Stimulated activated CD8-positive, alpha-beta memory T cell treated with anti-CD3 and anti-CD28 coated beads, Interleukin-15, amount 100 ng/mL, for 24 hours (primary cell): ENCODE measurements at places on chromosomes 7 and 10.

- no peak for DNase-seq
Measured at GRCh38 chr10:7035126-7035761, 375.6 kb downstream of the SFMBT2 start.

DNA sequence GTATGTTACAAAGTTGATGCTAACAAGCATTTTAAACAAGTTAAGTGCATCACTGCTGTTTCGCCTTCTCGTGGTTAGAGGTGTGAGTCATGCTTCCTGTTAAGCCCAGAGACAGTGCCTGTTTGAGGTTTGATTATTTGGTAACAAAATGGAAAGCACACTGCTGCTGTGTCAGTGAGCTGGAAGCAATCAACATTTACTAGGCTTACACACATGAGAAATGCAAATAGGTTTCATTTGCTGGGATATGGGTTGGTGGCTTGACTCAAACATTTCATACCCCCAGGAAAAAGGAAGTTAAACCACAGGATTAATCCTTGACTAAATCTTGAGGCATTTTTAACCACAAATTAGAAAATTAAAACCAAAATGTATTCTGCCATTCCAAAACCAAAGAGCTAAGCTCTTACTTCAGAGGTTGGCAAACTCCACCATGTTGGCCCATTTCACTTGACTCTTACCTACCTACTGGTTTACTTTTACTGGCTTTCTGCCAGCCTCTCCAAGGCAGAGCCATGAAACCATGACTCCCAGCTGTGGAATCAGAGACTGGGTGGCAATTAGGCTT lies 139.2 kb downstream of the ETV1 start:
- DNase-seq = peak; percentile 10

- no peak for DNase-seq
Measured at GRCh38 chr7:131642429-131642828, 86.0 kb upstream of the PODXL start.

- no peak for DNase-seq
Measured at GRCh38 chr7:20839987-20840386, 53.3 kb upstream of the SP8 start.

DNA sequence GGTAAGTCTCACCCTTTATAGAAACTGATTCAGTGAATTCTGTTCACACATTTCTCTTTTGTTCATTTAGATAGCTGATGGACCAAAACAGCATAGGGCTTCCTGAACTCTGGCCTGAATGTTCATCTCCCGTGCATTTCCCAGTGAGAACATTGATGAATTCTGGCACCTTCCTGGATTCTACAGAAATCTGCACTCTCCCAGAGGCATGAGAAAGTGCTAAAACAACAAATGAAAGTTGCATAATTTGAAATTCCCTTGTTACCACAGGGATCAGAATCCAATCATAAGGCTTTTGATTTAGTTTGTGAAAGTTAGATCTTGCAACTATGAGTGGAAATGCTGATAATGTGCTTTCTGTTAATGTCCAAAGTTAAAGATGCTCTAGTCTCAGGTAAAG lies 29.7 kb upstream of the SCIN start:
- DNase-seq = no peak

DNA sequence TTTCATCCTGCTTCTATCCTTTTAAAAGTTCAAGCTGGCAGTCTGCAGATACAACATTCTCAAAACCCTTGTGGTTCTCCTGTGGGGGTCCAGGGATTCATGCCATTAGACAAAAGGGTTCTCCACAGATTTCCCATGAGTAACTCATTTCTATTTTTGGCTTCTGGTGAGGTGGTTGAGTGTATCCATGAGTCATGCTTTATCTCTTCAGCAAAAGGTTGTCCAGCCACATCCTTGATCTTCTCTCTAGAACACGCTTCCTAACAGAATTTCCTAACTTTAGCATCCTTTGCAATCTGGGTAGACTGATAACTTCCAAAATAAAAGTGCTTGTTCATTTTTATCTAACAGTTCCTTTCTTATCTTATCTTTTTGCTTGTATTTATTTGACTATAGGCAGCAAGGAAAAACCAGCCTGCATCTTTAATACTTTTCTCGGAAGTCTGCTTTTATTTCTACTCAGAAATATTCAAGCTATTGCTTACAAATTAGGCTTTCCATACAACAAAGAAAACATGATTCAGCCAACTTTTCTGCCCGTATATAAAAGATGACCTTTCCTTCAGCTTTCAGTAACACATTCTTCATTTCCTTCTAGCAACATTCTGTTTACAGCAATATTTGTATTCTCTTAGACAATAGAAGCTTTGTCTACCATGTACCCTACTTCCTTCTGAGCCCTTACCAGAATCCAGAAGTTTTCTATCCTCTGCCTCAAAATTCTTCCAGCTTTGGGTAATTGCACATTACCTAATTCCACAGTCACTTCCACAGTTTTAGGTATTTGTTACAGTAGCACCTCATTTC lies 79.3 kb upstream of the IL6 start:
- DNase-seq = no peak

- no peak for DNase-seq
Measured at GRCh38 chr7:44988701-44989100, 9.9 kb upstream of the MYO1G start.

GRCh38 chr7:11341285-11341944 lies 367.7 kb downstream of the PHF14 start:
- no peak for DNase-seq

- DNase-seq = no peak
Measured at GRCh38 chr10:45438466-45439090, 64.6 kb downstream of the ALOX5 start.

- DNase-seq = no peak
Measured at GRCh38 chr7:101985903-101986734, 168.7 kb downstream of the CUX1 start.

- DNase-seq = no peak
Measured at GRCh38 chr7:78751253-78751652, 702.2 kb downstream of the MAGI2 start.

- no peak for DNase-seq
Measured at GRCh38 chr10:73589563-73590126, 1.5 kb downstream of the USP54 start.

- DNase-seq = no peak
Measured at GRCh38 chr7:139370943-139371313, 11.2 kb downstream of the LUC7L2 start.

DNA sequence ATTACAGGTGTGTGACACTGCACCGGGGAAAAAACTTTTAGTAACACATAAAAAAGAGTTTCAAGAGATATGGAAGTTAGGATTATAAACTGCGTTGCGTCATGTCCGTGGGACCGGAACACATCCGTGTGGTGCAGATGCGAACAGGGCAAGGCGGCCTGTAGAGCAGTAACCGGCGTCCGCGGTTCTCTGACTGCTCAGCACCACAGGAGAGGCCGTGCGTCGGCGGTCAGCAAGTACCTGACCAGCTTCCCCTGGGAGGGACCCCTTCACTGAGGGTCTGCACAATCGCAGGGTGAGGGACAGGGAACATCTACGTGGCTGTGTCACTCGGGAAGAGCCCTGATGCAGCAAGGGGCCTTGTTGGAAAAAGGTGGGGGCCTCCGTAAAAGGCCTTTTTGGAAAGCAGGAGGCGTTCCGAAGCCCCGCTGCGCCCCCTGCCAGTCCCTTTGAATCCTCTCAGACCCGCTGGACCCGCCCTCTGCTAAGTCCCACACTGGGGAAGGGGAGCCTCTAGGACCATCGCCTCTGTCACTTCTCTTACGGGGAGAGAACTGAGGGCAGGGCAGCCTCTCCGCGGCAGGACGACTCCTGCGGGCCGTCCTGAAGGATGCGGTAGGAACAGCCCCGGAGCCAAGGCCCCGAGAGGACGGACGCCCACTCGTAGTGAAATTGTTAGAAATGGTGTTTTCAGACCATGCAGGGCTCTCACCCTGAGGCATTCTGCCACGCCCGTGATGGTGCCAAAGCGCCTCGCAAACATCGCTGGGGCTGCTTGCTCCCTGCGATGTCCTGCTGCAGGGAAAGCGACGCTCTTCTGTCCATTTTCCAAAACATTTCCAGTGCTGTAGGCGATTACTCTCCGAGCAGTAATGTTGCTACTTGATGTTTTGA lies 771.6 kb upstream of the COBL start:
- DNase-seq = no peak

DNA sequence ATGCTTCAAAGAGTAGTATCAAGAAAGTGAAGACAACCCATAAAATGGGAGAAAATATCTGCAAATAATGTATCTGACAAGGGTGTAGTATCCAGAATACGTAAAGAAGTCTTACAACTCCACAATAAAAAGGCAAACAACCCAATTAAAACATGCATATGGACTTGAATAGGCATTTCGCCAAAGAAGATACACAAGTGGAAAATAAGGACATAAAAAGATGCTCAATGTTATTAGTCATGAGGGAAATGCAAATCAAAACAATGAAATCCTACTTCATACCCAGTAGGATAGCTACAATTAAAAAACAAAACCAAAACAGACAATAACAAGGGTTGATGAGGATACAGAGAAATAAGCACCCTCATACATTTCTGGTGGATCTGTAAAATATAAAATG lies 79.2 kb downstream of the NUDCD3 start:
- no peak for DNase-seq

DNA sequence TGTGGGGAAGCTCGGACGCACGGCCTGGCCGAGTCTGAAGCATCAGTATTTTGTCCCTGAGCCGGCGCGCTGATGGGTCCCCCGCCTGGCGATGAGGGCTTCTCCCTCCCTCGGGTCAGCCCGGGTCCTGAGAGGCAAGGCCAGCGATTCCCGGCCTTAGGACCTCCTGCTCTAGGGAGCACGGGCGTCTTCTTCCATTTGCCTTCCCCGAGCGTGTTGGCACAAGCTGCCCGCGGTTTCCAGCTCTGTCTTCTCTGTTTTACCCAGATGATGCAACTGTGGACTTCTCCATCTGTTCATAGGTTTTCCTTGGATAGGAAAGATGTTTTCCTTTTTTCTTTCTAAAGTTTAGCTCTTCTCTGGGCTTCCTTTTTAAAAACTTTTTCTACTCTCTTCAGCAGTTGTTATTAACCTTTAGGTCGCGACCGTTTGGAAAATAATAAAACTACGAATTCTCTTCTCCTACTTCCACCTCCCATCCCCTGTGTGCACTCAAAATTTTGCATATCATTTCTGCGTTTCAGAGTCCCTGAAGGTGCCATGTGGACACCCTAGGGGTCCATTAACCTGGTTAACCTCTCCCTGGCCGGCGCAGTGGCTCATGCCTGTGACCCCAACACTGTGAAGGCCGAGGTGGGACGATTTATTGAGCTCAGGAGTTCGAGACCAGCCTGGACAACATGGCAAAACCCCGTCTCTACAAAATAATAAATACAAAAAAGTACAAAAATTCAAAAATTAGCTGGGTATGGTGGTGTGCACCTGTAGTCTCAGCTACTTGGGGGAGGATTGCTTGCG lies 1.4 kb upstream of the SLC25A28 start:
- no peak for DNase-seq
